ENCODE measurements at places on chromosomes 12 and 14. TPM values are rescaled to one million over a fixed set of nuclear protein-coding genes. Genes with fewer than 3 reads are reported as not detected.

TOX4 gene
- total RNA-seq = 14.4 TPM

DNA sequence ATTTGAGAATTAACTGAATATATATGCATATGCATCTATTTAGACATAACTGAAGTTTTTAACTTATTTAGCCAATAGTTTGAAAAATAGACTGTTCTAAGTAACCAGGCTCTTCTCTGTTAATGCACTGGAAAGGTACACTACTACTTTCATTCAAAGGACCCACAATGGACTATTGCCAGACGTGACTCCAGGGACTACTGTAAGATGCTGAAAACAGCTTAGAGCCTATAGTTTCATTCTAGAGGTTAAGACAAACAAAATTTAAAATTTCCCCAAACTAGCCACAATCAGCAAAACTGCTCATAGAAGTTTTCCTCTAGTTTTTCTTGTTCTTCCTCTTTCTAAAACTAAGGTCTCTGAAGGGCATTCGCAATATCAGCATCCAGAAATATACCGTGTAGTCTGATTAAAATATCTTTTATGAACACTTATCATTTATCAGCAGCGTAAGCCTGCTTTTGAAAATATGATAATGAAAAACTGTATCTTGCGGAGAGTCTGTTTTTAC, 10.4 kb downstream of the APPL2 start:
- no peak for DNase-seq

DNA sequence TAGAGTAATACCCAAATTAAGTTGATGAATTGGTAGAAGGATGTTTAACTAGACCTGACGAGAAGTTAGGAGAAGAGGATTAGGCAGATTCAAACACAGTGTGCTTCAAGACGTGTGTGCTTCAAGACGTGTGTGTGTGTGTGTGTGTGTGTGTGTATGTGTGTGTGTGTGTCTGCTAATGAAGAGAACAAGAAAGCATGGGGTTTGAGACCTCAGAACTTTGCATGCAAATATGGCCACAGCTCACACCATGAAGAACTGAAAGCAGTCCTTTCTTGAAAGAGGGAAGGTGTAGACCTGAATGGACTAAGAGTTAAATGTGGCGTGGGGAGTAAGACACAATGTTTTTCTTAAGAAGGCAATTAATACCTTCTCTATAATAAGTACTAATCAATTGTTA, 32.5 kb upstream of the SSPN start:
- no peak for DNase-seq

PRB2 gene
- not detected for total RNA-seq

DNA sequence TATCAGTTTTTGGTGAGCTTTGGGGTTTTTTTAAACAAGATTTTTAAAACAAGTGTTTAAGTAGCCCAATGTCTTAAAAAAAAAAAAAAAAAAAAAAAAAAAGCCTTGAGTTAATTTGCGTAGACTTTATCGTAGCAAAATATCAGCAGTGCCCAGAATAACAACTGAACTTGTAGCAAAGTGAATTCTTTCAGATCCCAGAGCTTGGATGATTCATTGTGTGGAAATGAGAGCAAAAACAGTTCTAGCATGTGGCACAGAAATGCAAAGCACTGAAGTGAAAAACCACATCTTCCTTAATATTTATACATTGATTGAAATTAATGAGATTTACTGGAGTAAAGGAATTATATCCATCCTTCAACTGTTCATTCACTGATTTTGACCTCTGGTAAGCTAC, 258.1 kb downstream of the EGLN3 start:
- DNase-seq = peak; percentile 83

DNA sequence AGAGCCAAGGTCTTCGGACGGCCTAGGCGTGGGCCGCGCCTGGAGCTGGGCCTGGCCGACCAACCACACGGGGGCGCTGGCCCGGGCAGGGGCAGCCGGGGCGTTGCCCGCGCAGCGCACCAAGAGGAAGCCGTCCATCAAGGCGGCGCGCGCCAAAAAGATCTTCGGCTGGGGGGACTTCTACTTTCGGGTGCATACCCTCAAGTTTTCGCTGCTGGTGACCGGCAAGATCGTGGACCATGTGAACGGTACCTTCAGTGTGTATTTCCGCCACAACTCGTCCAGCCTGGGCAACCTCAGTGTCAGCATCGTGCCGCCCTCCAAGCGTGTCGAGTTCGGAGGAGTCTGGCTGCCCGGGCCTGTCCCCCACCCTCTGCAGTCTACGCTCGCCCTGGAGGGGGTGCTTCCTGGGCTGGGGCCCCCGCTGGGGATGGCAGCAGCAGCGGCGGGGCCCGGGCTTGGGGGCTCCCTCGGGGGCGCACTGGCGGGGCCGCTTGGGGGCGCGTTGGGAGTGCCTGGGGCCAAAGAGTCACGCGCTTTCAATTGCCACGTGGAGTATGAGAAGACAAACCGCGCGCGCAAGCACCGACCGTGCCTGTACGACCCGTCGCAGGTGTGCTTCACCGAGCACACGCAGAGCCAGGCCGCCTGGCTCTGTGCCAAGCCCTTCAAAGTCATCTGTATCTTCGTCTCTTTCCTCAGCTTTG, 4.4 kb upstream of the SHMT2 start:
- DNase-seq = no peak

GRCh38 chr12:31958569-31959160, 550 bp upstream of the RESF1 start:
- DNase-seq = no peak

- DNase-seq = peak; percentile 50
These were observed 71.2 kb downstream of the GALNT4 start for GRCh38 chr12:89453121-89453978.

DNA sequence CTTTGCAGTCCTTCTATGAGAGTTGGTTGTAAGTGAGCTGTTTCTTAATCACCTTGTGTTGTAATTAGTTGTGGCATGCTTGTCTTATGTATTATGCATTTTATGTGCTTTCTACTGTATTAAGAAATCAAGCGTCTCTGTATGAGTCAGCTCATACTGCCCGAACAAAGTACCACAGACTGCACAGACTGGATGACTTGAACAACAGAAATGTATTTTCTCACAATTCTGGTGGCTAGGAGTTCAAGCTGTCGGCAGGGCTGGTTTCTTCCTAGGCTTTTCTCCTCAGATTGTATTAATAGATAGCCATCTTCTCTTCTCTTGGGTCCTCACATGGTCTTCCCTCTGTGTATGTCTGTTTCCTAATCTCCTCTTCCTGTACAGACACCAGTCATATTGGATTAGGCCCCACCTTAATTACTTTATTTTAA, 77.7 kb downstream of the FLRT2 start:
- peak; percentile 57 for DNase-seq

Data from RPMI7951 (cell line).